ENCODE measurements at places on chromosomes 2 and 18. TPM values are rescaled to one million over a fixed set of nuclear protein-coding genes. Genes with fewer than 3 reads are reported as not detected.

- DNase-seq: no peak
These were observed 11.8 kb upstream of the GNLY start for GRCh38 chr2:85682378-85682777.

GRCh38 chr2:206982360-206982955 is 43.1 kb downstream of the CPO start:
- DNase-seq: no peak

- DNase-seq: peak; percentile 63
These were observed 37.6 kb downstream of the C18orf63 start for GRCh38 chr18:74353169-74353775.

GRCh38 chr2:168192839-168193616 is 54.4 kb downstream of the STK39 start:
- peak; percentile 56 for DNase-seq

The GPC1 gene
- 3.3 TPM for total RNA-seq
